ENCODE measurements at places on chromosomes 5 and 9. TPM values are rescaled to one million over a fixed set of nuclear protein-coding genes. Genes with fewer than 3 reads are reported as not detected.

Gene PLCXD3
- not detected for total RNA-seq

Gene PCDHB15
- not detected for total RNA-seq

Gene IFNA13
- total RNA-seq = not detected

Gene CEP78
- total RNA-seq = 35.9 TPM

Gene SLC45A2
- total RNA-seq = 0.93 TPM

Gene SLC6A18
- not detected for total RNA-seq

Gene ARL14EPL
- not detected for total RNA-seq

Gene RNF208
- total RNA-seq = 1.7 TPM

Gene EPB41L4B
- not detected for total RNA-seq

Gene FBLL1
- not detected for total RNA-seq

Gene COL5A1
- total RNA-seq = 0.26 TPM

Gene FGD3
- total RNA-seq = 330 TPM

Gene CPLANE1
- total RNA-seq = 9.9 TPM

Gene LCN1
- not detected for total RNA-seq

Gene LHX3
- total RNA-seq = not detected

Gene SHISAL2B
- not detected for total RNA-seq

Gene SLC6A19
- not detected for total RNA-seq

Gene CER1
- not detected for total RNA-seq

Gene ADAMTS6
- 7.7 TPM for total RNA-seq

Gene C5
- 1.0 TPM for total RNA-seq

Gene BARX1
- total RNA-seq = not detected

Gene CCDC127
- total RNA-seq = 8.4 TPM

Gene VCAN
- total RNA-seq = 0.39 TPM

Gene CCL21
- total RNA-seq = not detected

Gene UBQLN1
- 122 TPM for total RNA-seq

Gene IL17B
- total RNA-seq = not detected

All from naive thymus-derived CD8-positive, alpha-beta T cell (primary cell).